ENCODE measurements at places on chromosomes 11 and 22.

DNA sequence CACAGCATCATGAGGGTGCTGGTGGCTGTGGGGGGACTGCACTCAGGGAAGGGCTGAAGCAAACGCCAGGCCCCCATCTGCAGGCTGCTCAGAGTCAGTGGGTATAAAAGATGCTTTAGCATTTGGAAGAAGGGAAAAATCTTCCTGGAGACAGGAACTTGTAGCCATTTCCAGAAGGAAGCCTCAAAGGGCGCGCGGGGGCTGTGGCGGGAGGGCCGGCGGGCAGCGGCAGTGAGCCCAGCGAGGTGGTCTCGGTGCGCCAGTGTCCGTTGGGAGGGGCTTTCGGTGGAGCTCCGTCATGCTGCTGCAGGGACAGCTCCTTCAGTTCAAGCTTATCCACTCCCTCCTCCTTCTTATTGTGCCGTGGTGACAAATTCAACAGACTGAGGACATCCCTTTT lies 63.0 kb upstream of the PITPNB start:
- DNase-seq = no peak

GRCh38 chr11:102516179-102516578 lies 14.4 kb downstream of the MMP7 start:
- no peak for DNase-seq

DNA sequence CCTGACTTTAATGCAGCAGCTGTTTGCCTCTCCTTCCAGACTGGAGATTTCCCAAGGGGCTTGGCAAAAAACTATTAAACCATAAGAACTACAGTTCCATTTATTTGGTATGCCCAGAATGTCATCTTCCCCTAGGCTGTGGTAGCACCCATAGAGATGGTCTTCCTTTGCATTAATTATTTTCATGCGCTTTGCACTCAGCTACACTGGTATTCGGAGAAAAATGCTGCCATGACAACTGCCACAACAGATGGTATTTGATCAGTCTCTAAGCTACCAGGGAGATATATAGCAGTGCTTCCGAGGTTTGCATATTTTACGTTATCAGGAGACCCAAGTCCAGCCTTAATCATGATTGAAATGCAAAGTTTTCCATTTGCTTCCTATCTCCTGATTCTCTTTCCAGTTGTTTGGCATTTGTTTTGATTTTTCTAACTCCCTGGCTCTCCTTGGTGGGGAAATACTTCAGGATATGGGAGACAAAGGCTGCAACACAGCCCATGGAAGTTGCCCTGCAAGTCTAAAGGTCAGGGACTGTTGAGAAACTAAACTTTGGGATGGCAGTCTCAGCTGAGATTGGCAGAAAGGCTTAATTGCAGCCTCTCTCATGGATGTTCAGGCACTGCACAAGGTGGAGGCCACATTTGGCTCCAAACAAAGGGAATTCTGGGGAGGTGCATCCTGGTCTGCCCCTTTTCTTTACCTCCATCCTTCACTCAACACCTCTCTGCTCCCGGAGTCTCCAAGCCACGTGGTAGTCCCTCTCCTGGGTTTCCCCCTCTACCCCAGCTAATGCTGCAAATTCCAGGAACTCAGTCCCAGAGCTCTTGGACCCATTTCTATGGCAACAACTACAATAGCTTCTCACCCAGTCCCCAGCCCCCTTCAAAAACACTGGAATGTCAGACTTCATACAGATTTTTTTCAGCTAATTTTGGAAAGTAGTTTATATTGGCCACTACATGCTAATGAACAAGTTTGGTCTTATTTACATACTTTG lies 151.8 kb downstream of the NAV2 start:
- DNase-seq = no peak

- DNase-seq = no peak
Observed at GRCh38 chr22:50548921-50549790, 3.5 kb downstream of the KLHDC7B start.

- peak; percentile 48 for DNase-seq
Observed at GRCh38 chr11:110431674-110432073, 1.9 kb downstream of the FDX1 start.

- DNase-seq = no peak
Observed at GRCh38 chr11:47441421-47441820, 7.5 kb downstream of the RAPSN start.

DNA sequence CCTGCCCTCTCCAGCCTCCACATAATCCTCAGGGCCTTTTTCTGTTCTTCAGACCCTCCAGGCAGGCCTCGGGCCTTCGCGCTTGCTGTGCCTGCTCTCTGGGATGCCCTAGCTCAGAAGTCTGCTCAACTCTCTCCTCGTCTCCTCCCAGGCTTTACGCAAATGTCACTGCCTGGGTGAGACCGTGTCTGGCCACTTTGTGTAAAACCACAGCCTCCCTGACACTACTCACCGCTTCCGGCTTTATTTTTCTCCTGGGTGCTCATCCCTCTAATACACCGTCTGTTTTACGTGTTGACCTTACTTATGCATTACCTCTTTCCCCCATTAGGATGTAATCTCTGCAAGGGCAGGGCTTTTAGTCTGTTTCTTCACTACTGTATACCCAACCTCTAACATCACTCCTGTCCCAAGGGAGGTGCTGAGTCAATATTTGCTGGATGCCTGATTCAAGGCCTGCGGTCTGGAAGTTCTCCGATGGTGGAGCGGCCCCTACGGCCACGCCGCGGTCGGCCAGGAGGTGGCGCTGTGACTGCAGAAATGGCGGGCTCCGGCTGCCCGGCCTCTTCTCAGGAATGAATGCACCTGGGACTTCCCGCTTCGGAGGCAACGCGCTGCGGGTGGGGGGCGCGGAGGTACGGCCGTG lies 58.2 kb upstream of the THY1 start:
- DNase-seq = peak; percentile 77

DNA sequence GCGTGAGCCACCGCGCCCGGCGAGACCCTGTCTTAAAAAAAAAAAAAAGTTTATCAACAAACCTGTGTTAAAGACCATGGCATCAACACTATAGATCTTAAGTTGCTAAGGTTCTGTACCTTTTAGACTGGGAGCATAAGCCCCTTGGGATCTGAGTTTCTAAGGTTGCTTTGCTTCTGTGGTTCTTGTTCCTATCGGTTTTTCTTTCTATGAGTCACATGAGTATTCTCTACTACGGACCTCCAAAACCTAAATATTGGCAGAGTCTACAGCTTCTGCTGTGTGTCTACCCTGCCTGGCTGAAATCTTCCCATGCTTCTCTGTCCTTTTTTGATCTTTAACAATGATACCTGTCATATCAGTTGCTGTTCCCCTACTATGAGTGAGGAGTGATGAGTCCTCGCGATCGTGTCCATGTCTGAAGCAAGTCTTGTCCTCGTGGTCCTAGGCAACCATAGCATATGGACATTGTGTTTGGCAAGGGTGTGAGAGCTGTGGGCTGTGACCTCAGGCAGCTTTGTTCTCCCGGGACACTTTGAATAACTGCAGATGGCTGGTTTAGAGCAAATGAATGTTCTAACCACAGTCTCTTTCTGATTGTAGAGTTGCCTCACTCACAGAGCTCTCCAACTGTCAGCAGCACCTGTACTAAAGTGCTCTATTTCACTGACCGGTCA lies 9.0 kb upstream of the DLAT start:
- no peak for DNase-seq

GRCh38 chr11:2892215-2892966 lies 6.8 kb upstream of the CDKN1C start:
- DNase-seq = peak; percentile 73

GRCh38 chr22:47439643-47440265 lies 677.3 kb downstream of the TBC1D22A start:
- DNase-seq = no peak

DNA sequence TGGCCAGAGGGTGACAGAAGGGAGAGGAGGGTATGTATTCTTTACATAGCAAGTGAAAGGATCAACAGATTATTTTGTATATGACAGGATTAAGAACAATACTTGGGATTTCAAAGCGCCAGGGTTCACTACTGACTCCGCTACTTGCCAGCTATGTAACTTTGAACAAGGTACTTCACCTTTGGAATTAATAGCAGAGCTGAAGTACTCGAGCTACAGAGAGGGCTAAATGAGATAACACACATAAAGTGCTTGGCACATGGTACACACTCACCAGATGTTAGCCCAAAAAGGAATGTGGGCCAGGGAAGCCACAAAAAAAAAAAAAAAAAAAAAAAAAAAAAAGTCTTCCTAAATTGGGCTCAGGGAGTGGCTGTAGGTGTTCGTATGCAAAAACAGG lies 408.4 kb downstream of the BUD13 start:
- DNase-seq = no peak

Data from NCI-H1105 treated with DMSO at 0.1 percent for 48 hours (cell line).